ENCODE measurements at places on chromosomes 3 and 15. TPM values are rescaled to one million over a fixed set of nuclear protein-coding genes. Genes with fewer than 3 reads are reported as not detected.

- H3K27me3 ChIP-seq = no peaks in the 10 kb centered on the region
- no peak overlapping the region for H3K4me3 ChIP-seq
- DNase-seq = no peak
- H3K27ac ChIP-seq = no peak overlapping the region
- peaks cover 39% of the 10 kb centered on the region for H3K4me1 ChIP-seq
- no peaks in the 10 kb centered on the region for H3K36me3 ChIP-seq
Measured at GRCh38 chr15:73629798-73630429, 3.3 kb downstream of the NPTN start.

DNA sequence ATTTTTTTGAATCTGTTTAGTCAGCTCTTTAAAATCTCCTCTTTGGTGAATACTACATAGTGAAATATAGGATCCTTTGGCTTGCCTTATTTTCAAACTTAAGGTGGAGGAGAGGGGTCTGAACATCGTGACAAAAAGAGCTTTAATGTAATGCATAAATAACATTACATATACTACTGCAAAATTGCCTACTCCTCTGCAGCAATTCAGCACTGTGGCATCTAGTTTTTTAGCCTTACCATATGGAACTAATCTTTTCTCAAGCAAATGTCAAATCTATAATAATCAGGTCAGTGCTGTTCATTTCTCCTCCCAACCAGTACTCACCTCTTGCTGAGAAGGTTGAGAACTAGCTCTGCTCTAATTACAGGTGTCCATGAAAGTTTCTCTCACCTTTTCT is 394.0 kb upstream of the CDIN1 start:
- H3K36me3 ChIP-seq = no peaks in the 10 kb centered on the region
- H3K4me3 ChIP-seq = no peak overlapping the region
- no peak overlapping the region for H3K27ac ChIP-seq
- DNase-seq = no peak

The MYD88 gene
- total RNA-seq = 31.1 TPM

GRCh38 chr3:115685097-115685496 is 61.8 kb downstream of the GAP43 start:
- DNase-seq = no peak
- peaks cover 9% of the 10 kb centered on the region for H3K4me1 ChIP-seq
- no peak overlapping the region for H3K27ac ChIP-seq
- H3K27me3 ChIP-seq = no peaks in the 10 kb centered on the region
- H3K4me3 ChIP-seq = no peak overlapping the region

The CDHR4 gene
- total RNA-seq = not detected

- DNase-seq = no peak
- H3K27me3 ChIP-seq = no peaks in the 10 kb centered on the region
- peaks cover 6% of the 10 kb centered on the region for H3K36me3 ChIP-seq
- no peak overlapping the region for H3K27ac ChIP-seq
- no peak overlapping the region for H3K4me3 ChIP-seq
- no peaks in the 10 kb centered on the region for H3K4me1 ChIP-seq
Measured at GRCh38 chr3:17420668-17421067, 321.8 kb downstream of the TBC1D5 start.

The CRABP1 gene
- 20.5 TPM for total RNA-seq
